NCI-H2171 (cell line): ENCODE measurements at places on chromosomes 5 and 9.

GRCh38 chr9:82488313-82489200 lies 500.0 kb downstream of the SPATA31D1 start:
- no peak for DNase-seq

DNA sequence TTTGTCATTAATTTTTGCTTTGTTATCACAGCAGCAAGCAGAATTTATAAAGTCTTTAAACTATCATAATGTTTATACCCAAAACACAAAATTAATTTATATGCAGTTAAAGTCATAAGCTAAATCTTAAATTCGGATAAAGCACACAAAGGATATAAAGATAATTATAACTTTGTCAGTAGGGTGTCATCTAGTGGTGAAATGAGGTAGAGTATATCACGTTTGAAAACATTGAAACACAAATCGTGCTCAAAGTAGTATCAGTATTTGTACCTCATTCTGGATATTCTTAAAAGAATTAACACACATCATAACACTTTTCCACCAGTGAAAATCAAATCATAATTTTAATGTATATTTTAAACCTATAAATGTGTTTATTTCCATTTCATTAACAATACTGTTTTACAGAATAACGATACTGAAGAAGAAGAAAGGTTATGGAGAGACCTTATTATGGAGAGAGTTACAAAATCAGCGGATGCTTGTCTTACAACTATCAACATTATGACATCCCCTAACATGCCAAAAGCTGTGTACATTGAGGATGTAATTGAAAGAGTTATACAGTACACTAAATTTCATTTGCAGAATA lies 129.5 kb downstream of the NIPBL start:
- DNase-seq, result no peak

DNA sequence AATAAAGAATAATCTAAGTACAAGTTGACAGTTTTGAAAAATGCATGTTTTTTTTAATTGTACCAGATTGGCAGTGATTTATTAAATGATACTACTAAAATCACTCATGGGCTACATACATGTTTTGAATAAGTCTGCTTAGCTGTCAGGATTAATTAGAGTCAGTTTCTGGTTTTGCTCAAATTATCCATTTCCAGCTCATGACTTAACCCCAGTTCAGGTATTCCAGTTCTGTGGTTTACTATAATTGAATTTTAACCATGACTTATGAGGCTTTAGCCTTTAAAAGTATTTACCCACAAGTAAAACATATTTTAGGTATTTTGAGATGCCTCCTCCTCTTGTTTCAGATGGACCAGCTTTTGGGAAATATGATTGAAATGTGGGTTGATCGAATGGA lies 17.8 kb upstream of the LRRC70 start:
- no peak for DNase-seq

GRCh38 chr9:130114741-130115140 lies 57.5 kb upstream of the NCS1 start:
- DNase-seq, result no peak

DNA sequence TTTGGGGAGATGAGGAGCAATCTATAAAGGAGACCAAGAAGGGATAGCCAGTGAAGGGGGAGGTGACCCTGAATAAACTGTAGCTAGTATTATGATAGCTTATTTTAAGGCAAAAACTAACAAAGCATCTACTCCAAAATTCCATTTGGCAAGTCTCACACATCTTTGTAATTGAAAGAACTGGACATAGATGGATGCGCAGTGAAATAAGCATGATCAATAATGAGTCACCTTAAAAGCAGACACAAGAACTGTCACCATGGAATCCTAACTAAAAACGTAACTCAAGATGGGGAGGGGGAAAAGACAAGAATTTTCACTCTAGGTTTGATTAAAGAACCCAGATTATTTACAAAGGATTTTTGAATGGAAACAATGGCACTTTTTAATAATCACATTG lies 164.5 kb downstream of the MED27 start:
- no peak for DNase-seq

DNA sequence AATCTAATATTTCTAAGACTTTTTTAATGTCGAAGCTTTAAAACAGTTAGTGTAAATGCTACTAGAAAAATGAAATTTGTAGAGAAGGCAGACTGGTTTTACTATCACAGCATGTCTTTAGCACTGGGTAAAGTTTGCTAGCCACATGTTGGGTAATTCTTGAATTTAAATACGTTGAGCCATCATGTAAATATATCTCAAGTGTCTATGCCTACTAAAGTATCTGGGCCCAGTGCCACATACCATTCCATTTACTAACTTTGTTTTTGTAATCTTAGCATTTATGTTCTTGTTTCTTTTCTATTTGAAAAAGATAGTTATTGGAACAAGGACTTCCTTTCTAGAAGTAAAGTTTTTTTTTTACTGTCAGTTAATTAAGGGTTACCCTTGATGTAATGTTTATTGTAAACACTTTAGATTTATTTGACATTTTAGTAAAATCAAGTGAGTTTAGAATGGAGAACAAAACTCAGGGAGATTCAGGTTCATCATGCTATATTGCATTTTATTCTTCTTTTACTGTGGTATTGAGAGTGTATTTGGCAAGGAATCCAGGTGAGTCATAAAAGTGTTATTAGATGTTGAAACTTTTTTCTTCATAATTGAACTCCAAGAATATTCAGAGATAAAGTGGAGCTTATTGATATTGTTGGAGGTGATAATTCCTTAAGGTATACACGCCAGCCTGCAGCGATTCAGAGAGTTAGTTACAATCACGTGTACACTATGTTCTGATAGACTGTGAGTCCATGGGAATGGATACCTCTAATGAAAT lies 182.4 kb downstream of the CCDC171 start:
- DNase-seq, result no peak

- no peak for DNase-seq
Measured at GRCh38 chr9:121160025-121160424, 41.6 kb downstream of the RAB14 start.

GRCh38 chr9:15867988-15868387 lies 315.1 kb downstream of the CCDC171 start:
- no peak for DNase-seq

GRCh38 chr9:33192493-33193255 lies 25.5 kb upstream of the B4GALT1 start:
- no peak for DNase-seq

DNA sequence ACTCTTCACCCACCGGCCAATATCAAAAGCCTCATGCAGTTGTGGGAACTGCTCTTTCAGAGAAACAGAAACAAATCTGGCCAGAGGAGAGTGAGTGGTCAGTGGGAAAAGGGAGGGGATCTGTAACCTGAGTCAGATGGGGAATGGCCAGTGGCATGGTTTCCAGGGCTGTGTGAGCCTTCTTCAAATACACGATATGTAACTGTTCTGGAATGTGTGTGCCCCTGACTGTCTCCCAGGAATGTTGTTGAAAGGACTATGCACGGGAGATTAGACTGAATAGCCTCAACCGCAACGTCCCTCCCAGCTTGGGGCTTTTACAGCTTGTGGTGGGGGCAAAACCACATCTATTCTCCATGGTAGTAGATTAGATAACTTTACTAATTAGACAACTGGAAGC lies 60.8 kb downstream of the SH3TC2 start:
- no peak for DNase-seq

DNA sequence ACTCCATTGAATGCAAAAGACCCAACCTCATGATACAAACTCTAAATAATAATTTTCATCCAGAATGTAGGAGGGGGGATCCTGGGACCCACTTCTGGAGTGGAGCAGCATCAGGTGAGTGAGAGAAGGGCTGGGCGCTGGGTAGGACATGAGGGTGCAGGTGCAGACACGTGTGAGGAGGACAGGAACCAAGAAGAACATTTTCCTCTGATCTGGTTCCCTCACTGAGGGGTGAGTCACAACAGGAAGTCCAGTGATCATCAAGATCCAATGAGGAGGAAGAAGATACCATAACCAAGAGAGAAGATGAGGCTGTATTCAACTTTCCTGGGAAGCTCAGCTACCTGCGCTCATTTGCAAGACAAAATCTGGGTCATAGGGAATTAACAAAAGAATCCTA lies 57.4 kb downstream of the SFXN1 start:
- no peak for DNase-seq

DNA sequence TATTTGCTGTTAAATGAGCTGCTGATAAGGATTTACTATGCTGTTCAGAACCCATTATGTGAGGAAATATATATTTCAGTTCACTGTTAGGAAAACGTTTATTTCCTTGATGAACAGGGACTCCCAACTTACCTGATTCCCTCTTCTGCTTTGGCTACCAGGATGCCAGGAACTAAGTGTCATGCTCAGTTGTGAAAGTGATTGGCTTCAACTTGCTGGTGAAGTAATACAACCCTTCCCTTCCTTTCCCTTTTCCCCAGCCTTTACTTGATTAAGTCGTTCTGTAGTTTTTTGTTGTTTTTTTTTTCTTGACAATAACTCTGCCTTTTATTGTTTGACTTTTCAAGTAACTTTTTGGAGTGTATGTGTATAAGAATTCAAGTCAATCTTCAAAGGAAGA lies 309.3 kb downstream of the DOCK8 start:
- DNase-seq, result no peak

DNA sequence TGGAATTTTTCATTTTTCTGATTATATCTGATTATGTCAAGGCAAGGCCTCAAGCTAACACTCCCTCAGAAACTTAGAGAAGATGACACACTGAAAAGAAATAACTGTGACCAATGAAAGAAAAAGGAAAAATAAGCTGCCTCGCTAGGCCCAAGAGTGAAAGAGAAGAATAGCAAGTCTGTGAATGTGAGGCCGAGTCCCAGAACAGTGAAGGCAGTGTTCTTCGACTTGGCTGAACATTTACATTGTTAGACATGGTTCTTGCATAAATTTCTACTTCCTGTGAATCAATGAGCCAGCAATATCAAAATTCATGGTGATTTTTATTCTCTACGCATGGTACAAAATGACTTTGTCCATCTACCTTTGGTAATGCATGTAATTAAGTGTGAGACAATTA lies at the start of gene ATP10B:
Gene ATP10B, minus strand, starts transcription at position 163 of the 400 bp plus-strand sequence. CDS start 164,137 bp downstream, outside the sequence.
- no peak for DNase-seq

- DNase-seq, result no peak
Measured at GRCh38 chr5:10110228-10110627, 139.5 kb downstream of the ATPSCKMT start.
